ENCODE measurements at places on chromosomes 2 and 18.

DNA sequence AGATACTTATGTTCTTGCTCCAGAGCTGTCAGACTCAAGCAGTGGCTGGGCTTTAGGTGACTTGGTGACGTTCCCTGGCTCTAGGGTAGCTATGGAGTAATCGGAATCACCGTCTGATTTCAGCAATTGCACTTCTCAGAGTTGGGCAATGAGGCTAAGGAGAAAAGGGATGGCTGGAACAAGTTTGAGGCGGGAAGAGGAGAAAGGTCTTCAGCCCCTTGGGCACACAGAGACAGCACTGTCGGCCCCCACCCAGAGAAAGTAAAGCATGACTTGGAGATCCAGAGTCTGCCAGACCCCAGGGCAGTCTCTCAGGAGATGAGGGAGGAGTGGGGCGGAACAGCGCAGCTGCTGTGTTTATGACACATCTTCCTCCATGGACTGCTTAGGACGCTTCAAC is 114.5 kb downstream of the KLHL29 start:
- DNase-seq, result no peak

DNA sequence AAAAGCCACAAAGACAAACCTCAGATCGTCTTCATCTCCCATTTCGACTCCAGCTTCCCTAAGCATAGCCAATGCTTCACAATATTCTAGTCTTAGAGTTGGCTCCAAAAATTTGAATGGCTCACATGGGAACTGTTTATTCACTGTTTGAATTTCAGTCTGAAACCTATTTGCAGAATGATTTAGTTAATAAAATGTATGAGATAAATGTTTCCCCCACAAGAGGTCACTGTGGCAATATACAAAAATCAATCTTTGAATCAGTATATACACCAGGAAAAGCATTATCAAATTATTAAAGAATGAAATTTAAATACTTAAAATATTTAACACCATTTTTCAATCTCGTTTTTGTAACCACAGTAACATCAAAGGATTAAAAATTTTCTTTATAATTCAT is 40.0 kb upstream of the MCM6 start:
- DNase-seq, result no peak

GRCh38 chr2:109474319-109474825 is 139.4 kb downstream of the SEPTIN10 start:
- no peak for DNase-seq

- no peak for DNase-seq
These were observed 64.4 kb downstream of the CIB4 start for GRCh38 chr2:26576565-26577441.
